ENCODE measurements at places on chromosomes 2 and 18. TPM values are rescaled to one million over a fixed set of nuclear protein-coding genes. Genes with fewer than 3 reads are reported as not detected.

The CHRNA1 gene
- total RNA-seq = not detected

The IL36RN gene
- total RNA-seq = not detected

The POTEC gene
- not detected for total RNA-seq

The SCN7A gene
- 3.6 TPM for total RNA-seq

The FTCDNL1 gene
- total RNA-seq = 3.4 TPM

- no peak for DNase-seq
- H3K4me3 ChIP-seq = no peak overlapping the region
- no peak overlapping the region for H3K27ac ChIP-seq
These were observed 189.3 kb downstream of the KCNS3 start for GRCh38 chr2:18067588-18068384.

DNA sequence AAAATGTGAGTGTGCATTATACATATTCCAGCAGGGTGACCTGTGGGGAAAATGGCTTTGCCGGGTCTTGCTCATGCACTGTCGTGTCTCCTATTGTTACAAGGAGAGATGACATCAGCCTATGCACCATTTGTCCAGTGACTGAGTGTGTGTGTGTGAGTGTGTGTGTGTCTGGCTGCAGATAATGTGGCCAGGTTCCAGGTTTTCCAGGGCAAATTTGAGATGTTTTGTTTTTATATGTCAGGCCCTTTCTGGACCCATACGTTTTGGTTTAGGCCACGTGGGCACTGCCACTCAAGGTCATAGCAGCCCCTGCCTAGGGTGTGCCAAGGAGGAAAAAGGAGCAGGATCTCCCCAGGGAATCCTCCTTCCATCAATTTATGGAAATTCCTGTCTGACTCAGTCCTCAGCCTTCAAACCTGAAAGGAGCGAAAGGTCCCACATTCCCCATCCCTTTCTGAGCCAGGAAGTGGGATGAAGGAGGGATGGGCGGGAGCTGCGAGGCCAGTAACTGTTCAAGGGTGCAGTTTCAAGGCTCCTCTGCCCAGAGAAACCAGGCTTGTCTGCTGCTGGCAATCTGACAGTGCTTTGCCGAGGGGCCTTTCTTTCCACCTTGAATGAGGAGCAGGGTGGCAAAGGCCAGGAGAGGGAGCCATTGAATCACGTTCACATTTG lies 93.0 kb upstream of the SMAD2 start:
- H3K27ac ChIP-seq = peak overlapping the region; percentile 23
- H3K4me3 ChIP-seq = no peak overlapping the region
- DNase-seq = peak; percentile 75
- no peaks in the 10 kb centered on the region for H3K27me3 ChIP-seq
- peaks cover 14% of the 10 kb centered on the region for H3K4me1 ChIP-seq

- H3K36me3 ChIP-seq = no peaks in the 10 kb centered on the region
- peak overlapping the region; percentile 97 for H3K27ac ChIP-seq
- H3K4me3 ChIP-seq = peak overlapping the region; percentile 91
- DNase-seq = peak; percentile 49
- H3K4me1 ChIP-seq = peaks cover 8% of the 10 kb centered on the region
- no peaks in the 10 kb centered on the region for H3K27me3 ChIP-seq
These were observed 921 bp downstream of the VAPA start for GRCh38 chr18:9914584-9915290.

- DNase-seq = no peak
- H3K4me3 ChIP-seq = no peak overlapping the region
- H3K36me3 ChIP-seq = no peaks in the 10 kb centered on the region
- no peak overlapping the region for H3K27ac ChIP-seq
- H3K27me3 ChIP-seq = no peaks in the 10 kb centered on the region
These were observed 121.4 kb downstream of the KCNF1 start for GRCh38 chr2:11033114-11033513.

DNA sequence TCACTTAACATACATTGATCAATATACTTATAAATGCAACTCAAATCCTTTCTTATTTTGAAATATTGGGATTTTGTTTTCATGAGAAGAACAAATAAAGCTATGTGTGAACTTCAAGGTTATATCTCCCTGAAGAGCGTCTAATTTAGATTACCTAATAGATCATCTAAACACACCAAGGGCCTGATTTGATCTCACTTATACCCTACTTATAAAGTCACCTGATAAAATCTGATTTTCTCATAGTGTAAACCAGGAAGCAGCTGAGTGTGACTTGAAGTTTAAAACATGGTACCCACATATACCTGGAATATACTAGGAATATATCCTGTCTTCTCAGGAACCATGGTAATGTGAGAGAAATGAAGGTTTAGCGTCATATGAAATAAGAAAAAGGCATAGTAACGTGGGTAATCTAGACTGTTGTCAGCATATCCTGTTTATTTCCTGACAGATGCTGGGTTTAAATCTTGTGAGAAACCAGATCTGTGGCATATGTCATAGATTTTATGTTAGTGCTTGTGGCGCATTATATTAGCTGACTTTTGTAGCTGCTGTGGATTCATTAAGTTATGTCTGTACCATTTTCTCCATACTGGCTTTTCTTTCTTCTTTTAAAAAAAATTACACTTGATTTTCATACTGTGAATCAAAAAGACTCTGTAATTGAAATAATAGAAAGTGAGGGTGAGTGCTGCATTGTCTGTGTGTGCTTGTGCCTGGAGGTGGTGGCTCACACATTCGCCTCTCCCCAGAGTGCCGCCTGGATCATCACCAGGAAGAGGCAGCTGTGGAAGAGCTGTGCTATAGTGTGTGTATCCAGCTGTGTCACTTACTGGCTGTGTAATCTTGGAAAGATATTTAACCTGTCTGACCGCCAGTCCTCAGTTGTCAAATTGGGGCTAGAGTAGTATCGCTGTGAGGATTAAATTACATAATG lies 164.0 kb downstream of the MYO3B start:
- H3K4me3 ChIP-seq = no peak overlapping the region
- no peaks in the 10 kb centered on the region for H3K27me3 ChIP-seq
- H3K36me3 ChIP-seq = no peaks in the 10 kb centered on the region
- DNase-seq = no peak
- no peak overlapping the region for H3K27ac ChIP-seq
- H3K4me1 ChIP-seq = no peaks in the 10 kb centered on the region

DNA sequence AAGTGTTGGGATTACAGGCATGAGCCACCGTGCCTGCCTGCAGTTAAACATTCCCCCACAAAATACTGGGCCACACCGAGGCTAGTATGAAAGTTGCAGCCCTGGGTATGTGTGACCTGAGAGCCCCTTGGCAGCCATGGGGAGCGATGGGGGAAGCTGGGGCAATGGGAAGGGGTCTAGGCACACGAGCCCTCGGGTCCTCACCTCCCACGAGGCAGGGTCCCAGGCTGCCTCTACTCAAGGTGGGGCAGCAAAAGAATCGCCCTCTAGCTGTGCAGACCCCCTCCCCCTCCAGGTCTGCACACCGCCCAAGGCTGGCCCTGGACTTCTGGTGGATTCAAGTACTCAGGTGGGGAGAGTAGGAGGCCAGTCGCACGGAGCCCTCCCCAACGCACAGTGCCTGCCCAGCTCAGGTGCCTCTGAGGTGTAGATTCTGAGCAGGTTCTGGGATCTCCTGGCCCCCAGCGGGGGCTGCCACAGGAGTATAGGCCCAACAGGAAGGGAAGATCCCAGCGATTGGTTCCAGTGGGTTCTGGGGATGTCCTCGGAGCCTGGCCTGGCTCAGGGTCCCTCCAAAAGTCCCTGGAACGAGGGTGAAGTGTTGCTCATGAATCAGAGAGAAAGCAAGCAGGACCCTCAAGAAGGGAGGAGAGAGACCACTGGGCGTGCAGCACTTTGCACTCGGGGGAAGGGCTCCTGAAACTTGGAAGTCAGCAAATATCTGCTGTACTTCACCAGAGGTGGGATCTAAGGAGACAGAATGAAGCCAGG lies 2.6 kb downstream of the GPR35 start:
- no peaks in the 10 kb centered on the region for H3K4me1 ChIP-seq
- no peak overlapping the region for H3K4me3 ChIP-seq
- H3K36me3 ChIP-seq = no peaks in the 10 kb centered on the region
- no peaks in the 10 kb centered on the region for H3K27me3 ChIP-seq

DNA sequence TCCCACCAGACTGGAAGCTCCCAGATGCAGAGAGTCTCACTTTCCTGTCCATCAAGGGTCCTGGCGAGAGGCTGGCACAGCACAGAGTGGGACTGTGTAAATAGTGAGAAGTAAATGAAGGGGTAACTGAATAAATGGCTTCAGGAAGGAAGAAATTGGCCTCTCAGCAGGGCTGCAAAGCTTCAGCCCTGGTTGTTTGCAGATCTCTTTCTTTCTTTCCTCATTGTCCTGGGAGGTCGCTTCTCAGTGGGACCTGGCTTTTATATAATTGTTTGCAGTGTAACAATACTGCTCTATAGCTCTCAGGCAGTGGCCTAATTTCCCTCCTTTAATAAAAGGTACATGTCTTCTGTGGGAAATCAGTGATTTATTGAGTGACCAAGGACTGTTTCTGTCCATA lies 74.9 kb upstream of the GPR45 start:
- no peak for DNase-seq
- no peaks in the 10 kb centered on the region for H3K27me3 ChIP-seq
- H3K4me1 ChIP-seq = no peaks in the 10 kb centered on the region
- H3K36me3 ChIP-seq = no peaks in the 10 kb centered on the region
- no peak overlapping the region for H3K4me3 ChIP-seq

DNA sequence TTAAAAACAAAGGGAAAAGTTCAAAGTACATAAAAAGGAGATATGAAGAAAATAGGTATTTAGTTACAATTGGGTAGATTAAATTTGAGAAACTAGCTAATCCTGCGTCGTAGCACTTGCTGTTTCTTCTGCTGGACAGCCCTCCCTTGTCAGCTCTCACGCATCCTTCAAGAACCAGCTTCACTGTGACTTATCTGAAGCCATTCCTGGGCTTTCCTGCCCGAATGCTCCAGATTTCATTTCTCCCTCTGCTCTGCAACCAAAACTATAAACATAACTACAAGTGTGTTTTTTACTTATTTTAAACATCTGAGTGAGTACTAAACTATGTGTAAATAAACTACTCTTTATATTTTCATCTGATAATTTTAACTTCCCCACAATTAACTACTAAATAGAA lies 149.2 kb downstream of the MTCL1 start:
- DNase-seq = no peak
- peaks cover 2% of the 10 kb centered on the region for H3K4me1 ChIP-seq
- H3K4me3 ChIP-seq = no peak overlapping the region
- no peak overlapping the region for H3K27ac ChIP-seq

DNA sequence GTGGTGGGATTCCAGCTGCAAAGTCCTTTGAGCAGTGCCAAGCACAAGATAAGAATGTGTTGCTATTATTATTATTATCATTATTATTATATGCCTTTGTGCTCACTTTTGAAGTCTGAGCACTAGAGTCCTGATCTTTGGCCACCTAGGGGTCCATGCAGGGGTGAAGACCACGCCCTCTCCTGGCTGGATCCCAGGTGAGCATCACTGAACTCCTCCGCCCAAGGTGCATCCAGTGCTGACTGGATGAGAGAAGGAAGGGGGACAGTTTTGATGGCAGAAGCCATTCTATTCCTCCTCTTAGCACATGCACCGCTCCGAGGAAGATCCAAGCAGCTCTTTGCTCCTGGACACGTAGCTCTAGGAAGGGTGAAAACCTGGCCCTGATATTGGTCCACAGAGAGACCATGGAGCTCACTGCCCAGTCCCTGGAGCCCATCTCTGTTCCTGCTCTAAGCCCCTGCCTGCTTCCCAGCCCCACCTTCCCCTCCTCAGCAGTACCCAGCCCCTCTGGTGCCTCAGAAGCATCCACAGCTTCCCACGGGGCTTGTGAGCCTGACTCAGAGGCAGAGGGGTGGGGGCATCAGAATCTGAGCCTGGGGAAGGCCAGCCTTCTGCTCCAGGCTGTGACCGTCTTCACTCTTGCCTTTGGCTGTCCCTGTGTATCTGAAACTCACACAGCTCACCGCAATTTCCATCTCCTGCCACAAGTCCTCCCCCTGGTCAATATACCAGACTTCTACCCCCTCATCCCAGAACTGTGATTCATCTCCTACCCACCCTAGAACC lies 45.4 kb downstream of the MCFD2 start:
- DNase-seq = no peak
- H3K27me3 ChIP-seq = no peaks in the 10 kb centered on the region
- H3K4me3 ChIP-seq = no peak overlapping the region

DNA sequence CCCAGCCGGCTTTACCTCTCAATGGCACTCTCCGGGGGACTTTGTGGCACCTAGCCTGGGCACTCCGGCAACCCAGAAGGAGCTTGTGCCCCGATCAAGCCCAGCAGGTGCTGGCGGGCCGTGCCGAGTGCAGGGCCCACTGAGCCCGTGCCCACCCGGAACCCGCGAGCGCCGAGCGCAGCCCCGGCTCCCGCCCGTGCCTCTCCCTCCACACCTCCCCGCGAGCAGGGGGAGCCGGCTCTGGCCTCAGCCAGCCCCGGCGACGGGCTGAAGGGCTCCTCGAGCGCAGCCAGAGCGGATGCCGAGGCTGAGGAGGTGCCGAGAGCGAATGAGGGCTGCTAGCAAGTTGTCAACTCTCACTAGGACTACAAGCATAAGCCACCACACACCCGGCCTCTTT lies 136.9 kb downstream of the COMMD1 start:
- no peaks in the 10 kb centered on the region for H3K4me1 ChIP-seq
- no peaks in the 10 kb centered on the region for H3K27me3 ChIP-seq
- no peak overlapping the region for H3K27ac ChIP-seq
- DNase-seq = no peak
- no peaks in the 10 kb centered on the region for H3K36me3 ChIP-seq

GRCh38 chr2:180505203-180505602 lies 475.2 kb upstream of the UBE2E3 start:
- no peak for DNase-seq
- H3K36me3 ChIP-seq = no peaks in the 10 kb centered on the region
- H3K27ac ChIP-seq = no peak overlapping the region

Data from kidney (tissue), 22 donors.